ENCODE measurements at places on chromosomes 16 and 17. TPM values are rescaled to one million over a fixed set of nuclear protein-coding genes. Genes with fewer than 3 reads are reported as not detected.

- H3K4me1 ChIP-seq: peaks cover 8% of the 10 kb centered on the region
- H3K4me3 ChIP-seq: no peak overlapping the region
- H3K36me3 ChIP-seq: no peaks in the 10 kb centered on the region
- H3K27me3 ChIP-seq: no peaks in the 10 kb centered on the region
- no peak overlapping the region for H3K27ac ChIP-seq
These were observed 5.4 kb upstream of the KPNB1 start for GRCh38 chr17:47644324-47644723.

Gene PRR35
- total RNA-seq: not detected

Gene KCNH6
- not detected for total RNA-seq

DNA sequence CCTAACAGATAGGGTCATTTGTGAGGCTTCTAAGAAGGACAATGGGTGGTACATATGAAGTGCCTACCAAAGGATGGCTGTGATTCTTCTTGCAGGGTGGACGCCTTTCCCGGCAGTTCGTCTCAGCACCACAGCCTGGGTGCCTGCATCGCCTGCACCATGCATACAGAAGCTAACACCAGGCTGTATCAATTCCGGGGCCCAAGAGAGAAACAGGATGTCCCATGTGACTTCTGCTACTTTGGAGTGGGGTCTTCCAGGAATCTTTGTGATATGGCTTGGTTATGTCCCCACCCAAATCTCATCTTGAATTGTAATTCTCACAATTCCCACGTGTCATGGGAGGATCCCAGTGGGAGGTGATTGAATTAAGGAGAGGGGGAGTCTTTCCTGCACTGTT lies 251.6 kb upstream of the TNRC6C start:
- H3K36me3 ChIP-seq: no peaks in the 10 kb centered on the region
- H3K27ac ChIP-seq: no peak overlapping the region
- H3K27me3 ChIP-seq: no peaks in the 10 kb centered on the region
- H3K4me1 ChIP-seq: no peaks in the 10 kb centered on the region
- no peak for DNase-seq

- H3K4me1 ChIP-seq: no peaks in the 10 kb centered on the region
- no peak overlapping the region for H3K27ac ChIP-seq
- no peaks in the 10 kb centered on the region for H3K36me3 ChIP-seq
- no peak for DNase-seq
- no peak overlapping the region for H3K4me3 ChIP-seq
These were observed 158.8 kb upstream of the LHX1 start for GRCh38 chr17:36778448-36778847.

Gene KRTAP4-3
- total RNA-seq: not detected

GRCh38 chr17:55420067-55420775 lies 1.4 kb downstream of the MMD start:
- H3K27me3 ChIP-seq: peaks cover 4% of the 10 kb centered on the region
- DNase-seq: no peak
- peak overlapping the region; percentile 85 for H3K4me3 ChIP-seq
- peaks cover 30% of the 10 kb centered on the region for H3K4me1 ChIP-seq
- peak overlapping the region; percentile 78 for H3K27ac ChIP-seq
- H3K36me3 ChIP-seq: no peaks in the 10 kb centered on the region

GRCh38 chr16:73011926-73012325 lies 36.0 kb downstream of the ZFHX3 start:
- no peak for DNase-seq
- no peaks in the 10 kb centered on the region for H3K36me3 ChIP-seq
- H3K27ac ChIP-seq: peak overlapping the region; percentile 74
- peaks cover 77% of the 10 kb centered on the region for H3K4me1 ChIP-seq
- no peaks in the 10 kb centered on the region for H3K27me3 ChIP-seq

DNA sequence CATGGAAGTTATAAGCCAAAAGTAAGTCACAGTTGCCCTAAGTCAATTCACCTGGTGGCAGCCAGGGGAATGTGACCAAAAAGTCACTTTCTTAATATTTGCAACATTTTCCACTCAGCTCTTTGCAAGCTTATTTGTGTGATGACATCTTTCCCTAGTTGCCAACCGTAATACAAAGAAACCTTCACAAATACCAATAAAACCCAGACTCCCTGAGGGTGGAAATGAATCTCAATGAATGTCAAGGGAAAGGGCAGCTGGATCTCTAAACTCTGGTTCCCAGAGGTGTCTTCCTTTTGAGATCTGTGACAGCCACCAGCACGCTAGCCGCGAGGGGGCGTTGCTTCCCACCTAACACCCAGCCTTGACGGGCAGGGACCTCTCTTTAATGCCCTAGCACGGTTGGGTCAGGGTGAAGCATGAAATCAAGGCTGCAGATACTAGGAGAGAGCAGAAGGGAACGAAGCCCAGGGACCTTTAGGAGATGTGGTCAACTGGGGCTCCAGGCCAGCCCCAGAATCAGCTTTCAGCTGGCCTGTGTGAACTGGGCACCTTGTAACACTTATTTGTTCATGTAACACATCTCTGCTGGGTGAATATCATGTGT lies 82.2 kb downstream of the CMC2 start:
- H3K36me3 ChIP-seq: no peaks in the 10 kb centered on the region
- H3K27me3 ChIP-seq: no peaks in the 10 kb centered on the region
- H3K4me3 ChIP-seq: no peak overlapping the region
- H3K4me1 ChIP-seq: no peaks in the 10 kb centered on the region
- DNase-seq: peak; percentile 70
- no peak overlapping the region for H3K27ac ChIP-seq

- no peaks in the 10 kb centered on the region for H3K27me3 ChIP-seq
- no peak for DNase-seq
- H3K4me3 ChIP-seq: peak overlapping the region; percentile 46
- H3K4me1 ChIP-seq: peaks cover 52% of the 10 kb centered on the region
- peaks cover 13% of the 10 kb centered on the region for H3K36me3 ChIP-seq
- H3K27ac ChIP-seq: peak overlapping the region; percentile 32
These were observed 6.8 kb downstream of the ZNF207 start for GRCh38 chr17:32356750-32357149.

DNA sequence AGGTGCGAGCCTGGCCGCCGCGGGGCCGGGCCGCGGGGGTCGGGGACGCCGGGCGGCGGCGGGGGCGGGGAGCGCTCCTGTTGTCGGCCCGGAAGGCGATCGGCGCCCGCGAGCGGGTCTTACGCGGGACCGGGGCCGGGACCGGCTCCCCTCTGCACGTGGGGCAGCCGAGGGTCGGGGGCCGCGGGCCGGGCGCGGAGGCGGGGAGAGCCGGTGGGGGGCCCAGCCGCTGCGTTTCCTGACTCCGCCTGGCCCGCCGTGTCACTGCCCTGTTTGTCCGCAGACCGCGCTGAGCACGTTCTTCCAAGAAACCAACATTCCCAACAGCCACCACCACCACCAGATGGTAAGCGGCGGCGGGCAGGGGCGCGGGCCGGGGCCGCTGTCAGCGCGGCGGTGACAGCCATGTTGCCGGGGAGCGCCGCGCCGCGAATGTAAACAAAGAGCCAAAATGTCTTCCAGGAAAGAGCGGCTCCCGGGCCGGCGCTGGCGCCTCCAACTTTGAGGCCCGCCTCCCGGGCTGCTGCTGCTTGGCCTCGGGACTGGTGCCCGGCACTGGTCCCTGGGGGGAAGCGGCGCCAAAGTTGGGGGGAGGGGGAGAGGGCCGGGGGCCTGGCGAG lies 586 bp downstream of the UBALD2 start:
- peaks cover 70% of the 10 kb centered on the region for H3K4me1 ChIP-seq
- H3K27ac ChIP-seq: peak overlapping the region; percentile 94
- H3K36me3 ChIP-seq: peaks cover 11% of the 10 kb centered on the region
- DNase-seq: peak; percentile 69

GRCh38 chr17:1829216-1829591 lies 498 bp downstream of the SMYD4 start:
- peaks cover 36% of the 10 kb centered on the region for H3K36me3 ChIP-seq
- H3K27me3 ChIP-seq: no peaks in the 10 kb centered on the region
- H3K4me1 ChIP-seq: peaks cover 25% of the 10 kb centered on the region
- DNase-seq: peak; percentile 46

DNA sequence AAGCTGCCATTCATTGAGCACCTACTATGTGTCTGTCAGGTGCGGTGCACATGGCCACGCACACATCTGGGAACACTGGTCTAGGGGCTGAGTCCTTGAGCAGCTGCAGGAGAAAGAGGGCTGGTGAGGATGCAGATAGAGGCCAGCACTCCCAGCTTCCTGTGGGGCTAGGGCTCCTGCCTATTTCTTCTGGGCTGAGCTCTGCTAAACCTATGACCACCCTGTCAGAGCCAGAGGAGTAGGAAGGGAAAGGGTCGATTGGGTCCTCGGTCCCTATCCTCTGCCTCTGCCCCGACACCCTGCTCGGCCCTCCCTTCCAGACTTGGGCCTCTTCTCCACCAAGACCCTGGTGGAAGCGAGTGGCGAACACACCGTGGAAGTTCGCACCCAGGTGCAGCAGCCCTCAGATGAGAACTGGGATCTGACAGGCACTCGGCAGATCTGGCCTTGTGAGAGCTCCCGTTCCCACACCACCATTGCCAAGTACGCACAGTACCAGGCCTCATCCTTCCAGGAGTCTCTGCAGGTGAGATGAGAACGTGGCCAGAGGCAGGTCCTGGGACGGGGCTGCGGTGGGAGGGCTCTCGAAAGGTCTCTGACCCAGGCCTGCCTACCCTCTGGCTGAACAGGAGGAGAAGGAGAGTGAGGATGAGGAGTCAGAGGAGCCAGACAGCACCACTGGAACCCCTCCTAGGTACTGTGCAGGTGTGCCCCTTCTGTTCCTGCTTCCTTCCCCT lies 4.0 kb upstream of the TMEM88 start:
- H3K36me3 ChIP-seq: peaks cover 82% of the 10 kb centered on the region
- peak; percentile 52 for DNase-seq
- peak overlapping the region; percentile 16 for H3K27ac ChIP-seq
- H3K4me1 ChIP-seq: peaks cover 13% of the 10 kb centered on the region

Gene ZNHIT3
- total RNA-seq: 22.7 TPM

DNA sequence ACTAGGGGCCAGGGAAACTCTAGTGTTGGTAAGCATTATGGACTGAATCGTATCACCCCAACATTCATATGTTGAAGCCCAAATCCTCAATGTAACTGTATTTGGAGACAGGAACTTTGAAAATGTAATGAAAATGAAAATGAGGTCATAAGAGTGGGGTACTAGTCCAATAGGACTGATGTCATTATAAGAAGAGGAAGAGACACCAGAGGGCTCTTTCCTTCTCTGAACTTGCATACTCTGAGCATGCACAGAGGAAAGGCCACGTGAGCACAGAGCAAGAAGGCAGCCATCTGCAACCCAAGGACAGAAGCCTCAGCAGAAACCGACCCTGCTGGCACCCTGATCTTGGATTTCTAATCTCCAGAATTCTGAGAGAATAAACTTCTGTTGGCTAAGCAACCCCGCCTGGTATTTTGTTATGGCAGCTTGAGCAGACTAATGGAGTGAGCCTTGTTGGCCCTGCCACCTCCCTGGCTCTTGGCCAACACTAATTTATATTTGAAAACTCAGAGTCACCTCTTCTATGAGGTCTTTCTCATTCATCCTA lies 273.4 kb downstream of the NTN1 start:
- DNase-seq: no peak
- no peaks in the 10 kb centered on the region for H3K27me3 ChIP-seq
- H3K4me1 ChIP-seq: peaks cover 6% of the 10 kb centered on the region
- H3K4me3 ChIP-seq: no peak overlapping the region

- H3K27ac ChIP-seq: peak overlapping the region; percentile 64
- peak overlapping the region; percentile 25 for H3K4me3 ChIP-seq
- no peaks in the 10 kb centered on the region for H3K36me3 ChIP-seq
- DNase-seq: no peak
- H3K4me1 ChIP-seq: peaks cover 22% of the 10 kb centered on the region
These were observed 220.1 kb downstream of the CCDC182 start for GRCh38 chr17:57524839-57525568.

GRCh38 chr17:82229698-82230608 lies 1.1 kb downstream of the SLC16A3 start:
- peaks cover 54% of the 10 kb centered on the region for H3K4me1 ChIP-seq
- peak; percentile 61 for DNase-seq
- H3K27me3 ChIP-seq: no peaks in the 10 kb centered on the region
- no peaks in the 10 kb centered on the region for H3K36me3 ChIP-seq
- peak overlapping the region; percentile 75 for H3K4me3 ChIP-seq

GRCh38 chr16:27639561-27640276 lies 89.8 kb downstream of the KATNIP start:
- H3K36me3 ChIP-seq: no peaks in the 10 kb centered on the region
- H3K4me3 ChIP-seq: no peak overlapping the region
- H3K27ac ChIP-seq: no peak overlapping the region
- DNase-seq: no peak
- no peaks in the 10 kb centered on the region for H3K27me3 ChIP-seq
- no peaks in the 10 kb centered on the region for H3K4me1 ChIP-seq

Gene GNAO1
- total RNA-seq: 1.9 TPM

Gene CCDC43
- 38.2 TPM for total RNA-seq

Gene ACSM5
- 3.1 TPM for total RNA-seq

- no peaks in the 10 kb centered on the region for H3K36me3 ChIP-seq
- DNase-seq: peak; percentile 40
- H3K4me3 ChIP-seq: no peak overlapping the region
- H3K27ac ChIP-seq: no peak overlapping the region
These were observed 12.4 kb upstream of the TEX19 start for GRCh38 chr17:82346342-82347300.

- H3K27ac ChIP-seq: no peak overlapping the region
- no peak overlapping the region for H3K4me3 ChIP-seq
- peaks cover 3% of the 10 kb centered on the region for H3K27me3 ChIP-seq
- DNase-seq: no peak
These were observed 53.9 kb downstream of the AIPL1 start for GRCh38 chr17:6380915-6381438.

DNA sequence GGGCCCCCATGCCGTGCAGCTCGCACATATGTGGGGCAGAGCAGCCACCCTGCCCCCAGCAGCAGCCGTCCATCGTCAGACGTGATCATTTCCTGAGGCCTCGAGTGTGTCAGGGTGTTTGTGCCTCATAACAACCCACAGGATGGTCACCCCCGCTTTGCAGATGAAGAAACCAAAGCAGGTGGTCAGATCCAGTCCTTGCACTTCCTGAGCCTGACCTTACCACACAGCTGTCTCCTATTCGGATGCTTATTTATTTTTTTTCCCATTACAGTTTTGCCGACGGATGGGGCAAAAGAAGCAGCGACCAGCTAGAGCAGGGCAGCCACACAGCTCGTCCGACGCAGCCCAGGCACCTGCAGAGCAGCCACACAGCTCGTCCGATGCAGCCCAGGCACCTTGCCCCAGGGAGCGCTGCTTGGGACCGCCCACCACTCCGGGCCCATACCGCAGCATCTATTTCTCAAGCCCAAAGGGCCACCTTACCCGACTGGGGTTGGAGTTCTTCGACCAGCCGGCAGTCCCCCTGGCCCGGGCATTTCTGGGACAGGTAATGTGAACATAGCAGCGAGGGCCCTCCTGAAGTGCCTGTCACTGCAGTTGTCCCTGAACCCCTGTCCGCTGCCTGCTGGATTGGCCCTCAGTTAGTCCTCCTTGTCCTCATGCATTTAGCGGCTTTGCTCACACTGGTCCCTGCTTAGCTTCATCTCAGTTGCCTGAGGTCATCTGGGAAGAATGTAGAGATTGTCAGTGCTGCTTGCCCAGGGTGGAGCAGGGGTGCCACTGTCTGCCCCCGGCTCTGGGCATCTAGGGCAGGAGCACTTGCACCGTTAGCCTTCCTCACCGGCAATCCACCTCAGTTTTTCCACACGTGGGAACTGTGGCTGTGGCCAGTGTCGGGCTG lies 1.4 kb downstream of the MPG start:
- no peaks in the 10 kb centered on the region for H3K27me3 ChIP-seq
- H3K36me3 ChIP-seq: no peaks in the 10 kb centered on the region
- H3K27ac ChIP-seq: peak overlapping the region; percentile 94
- peaks cover 31% of the 10 kb centered on the region for H3K4me1 ChIP-seq

- H3K27me3 ChIP-seq: no peaks in the 10 kb centered on the region
- H3K4me1 ChIP-seq: peaks cover 16% of the 10 kb centered on the region
- DNase-seq: no peak
- H3K4me3 ChIP-seq: no peak overlapping the region
- no peak overlapping the region for H3K27ac ChIP-seq
These were observed 16.0 kb downstream of the KCTD5 start for GRCh38 chr16:2698103-2698870.

GRCh38 chr16:89200850-89201411 lies 594 bp upstream of the SLC22A31 start:
- H3K27me3 ChIP-seq: peaks cover 80% of the 10 kb centered on the region
- peak overlapping the region; percentile 48 for H3K4me3 ChIP-seq
- H3K27ac ChIP-seq: no peak overlapping the region
- H3K36me3 ChIP-seq: no peaks in the 10 kb centered on the region
- H3K4me1 ChIP-seq: no peaks in the 10 kb centered on the region

Data from psoas muscle (tissue), 8 donors.